ENCODE measurements at places on chromosomes 13 and 19.

DNA sequence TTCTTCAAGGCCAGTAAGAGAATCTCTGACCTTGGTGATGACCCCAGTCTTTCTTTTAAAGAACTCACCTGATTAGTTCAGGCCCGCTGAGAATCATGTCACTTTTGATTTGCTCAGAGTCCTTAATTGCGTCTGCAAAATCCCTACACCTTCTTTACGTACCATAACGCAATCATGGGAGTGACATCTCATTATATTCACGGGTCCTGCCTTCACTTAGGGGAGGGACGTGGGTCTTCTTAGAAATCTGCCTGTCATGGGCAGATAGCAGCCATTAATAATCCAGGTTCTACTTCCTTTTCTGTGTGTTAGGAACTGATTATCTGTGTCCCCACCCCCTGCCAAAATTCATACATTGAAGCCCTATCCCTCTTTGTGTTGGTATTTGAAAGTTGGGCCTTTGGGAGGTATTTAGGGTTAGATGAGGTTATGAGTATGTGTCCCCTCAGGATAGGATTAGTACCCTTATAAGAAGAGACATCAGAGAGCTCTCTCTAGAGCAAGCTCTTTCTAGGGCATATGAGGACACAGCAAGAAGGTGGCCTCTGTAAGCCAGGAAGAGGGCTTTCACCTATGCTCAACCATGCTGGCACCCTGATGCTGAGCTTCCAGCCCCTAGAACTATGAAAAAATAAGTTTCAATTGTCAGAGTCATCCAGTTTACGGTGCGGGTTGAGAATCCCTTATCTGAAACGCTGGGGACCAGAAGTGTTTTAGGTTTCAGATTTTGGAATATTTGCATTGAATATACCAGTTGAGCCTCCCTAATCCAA is 9.9 kb downstream of the TPP2 start:
- no peak for ATAC-seq

- no peak for ATAC-seq
These were observed 17.9 kb upstream of the ZNF175 start for GRCh38 chr19:51552996-51553725.

DNA sequence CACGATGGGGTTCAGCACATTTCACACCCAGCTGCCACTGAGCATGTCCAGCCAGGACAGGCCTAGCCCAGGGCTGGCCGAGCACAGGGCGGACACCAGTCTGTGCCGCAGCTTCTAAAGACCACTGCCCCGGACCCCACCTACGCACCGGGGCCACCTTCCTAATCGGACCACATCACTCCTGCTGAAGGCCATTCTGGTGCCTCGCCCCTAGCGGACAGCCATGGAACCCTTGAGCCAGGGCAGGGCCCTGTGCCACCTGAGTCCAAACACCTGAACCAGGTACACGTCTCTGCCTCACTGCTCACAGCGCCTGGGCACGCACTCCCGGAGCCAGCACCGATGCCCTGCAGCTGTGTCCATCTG is 8.4 kb upstream of the C13orf46 start:
- ATAC-seq, result no peak

- ATAC-seq, result no peak
These were observed 423.0 kb downstream of the DCT start for GRCh38 chr13:94056362-94056990.

DNA sequence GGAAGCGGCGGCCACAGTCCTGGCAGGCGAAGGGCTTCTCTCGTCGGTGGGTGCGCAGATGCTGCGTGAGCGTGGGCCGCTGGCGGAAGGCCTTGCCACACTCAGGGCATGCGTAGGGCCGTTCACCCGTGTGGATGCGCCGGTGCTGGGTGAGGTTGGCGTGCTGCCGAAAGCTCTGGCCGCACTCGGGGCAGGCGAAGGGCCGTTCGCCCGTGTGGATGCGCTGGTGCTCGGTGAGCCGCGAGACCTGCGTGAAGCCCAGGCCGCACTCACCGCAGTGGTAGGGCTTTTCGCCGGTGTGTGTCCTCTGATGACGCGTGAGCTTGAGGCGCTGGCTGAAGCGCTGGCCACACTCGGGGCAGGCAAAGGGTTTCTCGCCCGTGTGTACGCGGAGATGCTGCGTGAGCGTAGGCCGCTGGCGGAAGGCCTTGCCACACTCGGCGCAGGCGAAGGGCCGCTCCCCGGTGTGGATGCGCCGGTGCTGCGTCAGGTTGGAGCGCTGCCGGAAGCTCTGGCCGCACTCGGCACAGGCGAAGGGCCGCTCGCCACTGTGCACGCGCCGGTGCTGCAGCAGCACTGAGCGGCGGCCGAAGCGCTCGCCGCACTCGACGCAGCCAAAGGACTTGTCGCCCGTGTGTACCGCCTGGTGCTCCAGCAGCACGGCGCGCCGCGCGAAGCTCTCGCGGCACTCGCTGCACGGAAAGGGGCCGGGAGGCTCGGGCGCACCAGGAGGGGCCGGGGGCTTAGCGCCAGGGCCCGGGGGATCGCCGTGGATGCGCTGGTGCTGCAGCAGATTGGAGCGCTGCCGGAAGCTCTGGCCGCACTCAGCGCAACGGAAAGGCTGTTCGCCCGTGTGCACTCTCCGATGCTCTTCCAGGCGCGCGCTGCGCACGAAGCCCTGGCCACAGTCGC is 4.0 kb upstream of the UBE2M start:
- ATAC-seq, result no peak

DNA sequence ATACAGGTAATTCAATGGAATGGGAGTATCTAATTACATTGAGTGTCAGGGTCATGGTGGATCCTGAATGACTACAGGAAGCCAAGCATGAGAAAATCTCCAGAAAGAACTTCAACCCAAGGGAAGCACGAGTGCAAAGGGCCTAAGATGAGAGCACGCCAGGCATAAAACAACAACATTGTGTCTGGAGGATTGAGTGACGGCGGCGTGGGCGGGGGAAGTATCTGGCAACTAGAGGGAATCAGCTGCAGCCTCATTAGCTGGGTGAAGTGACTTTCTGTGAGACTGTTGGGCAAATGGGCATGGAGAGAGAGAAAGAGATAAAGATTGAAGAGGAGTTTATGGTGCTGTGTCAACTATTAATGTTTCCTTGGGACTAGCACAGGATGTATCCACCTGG is 194.3 kb downstream of the GPC6 start:
- no peak for ATAC-seq

DNA sequence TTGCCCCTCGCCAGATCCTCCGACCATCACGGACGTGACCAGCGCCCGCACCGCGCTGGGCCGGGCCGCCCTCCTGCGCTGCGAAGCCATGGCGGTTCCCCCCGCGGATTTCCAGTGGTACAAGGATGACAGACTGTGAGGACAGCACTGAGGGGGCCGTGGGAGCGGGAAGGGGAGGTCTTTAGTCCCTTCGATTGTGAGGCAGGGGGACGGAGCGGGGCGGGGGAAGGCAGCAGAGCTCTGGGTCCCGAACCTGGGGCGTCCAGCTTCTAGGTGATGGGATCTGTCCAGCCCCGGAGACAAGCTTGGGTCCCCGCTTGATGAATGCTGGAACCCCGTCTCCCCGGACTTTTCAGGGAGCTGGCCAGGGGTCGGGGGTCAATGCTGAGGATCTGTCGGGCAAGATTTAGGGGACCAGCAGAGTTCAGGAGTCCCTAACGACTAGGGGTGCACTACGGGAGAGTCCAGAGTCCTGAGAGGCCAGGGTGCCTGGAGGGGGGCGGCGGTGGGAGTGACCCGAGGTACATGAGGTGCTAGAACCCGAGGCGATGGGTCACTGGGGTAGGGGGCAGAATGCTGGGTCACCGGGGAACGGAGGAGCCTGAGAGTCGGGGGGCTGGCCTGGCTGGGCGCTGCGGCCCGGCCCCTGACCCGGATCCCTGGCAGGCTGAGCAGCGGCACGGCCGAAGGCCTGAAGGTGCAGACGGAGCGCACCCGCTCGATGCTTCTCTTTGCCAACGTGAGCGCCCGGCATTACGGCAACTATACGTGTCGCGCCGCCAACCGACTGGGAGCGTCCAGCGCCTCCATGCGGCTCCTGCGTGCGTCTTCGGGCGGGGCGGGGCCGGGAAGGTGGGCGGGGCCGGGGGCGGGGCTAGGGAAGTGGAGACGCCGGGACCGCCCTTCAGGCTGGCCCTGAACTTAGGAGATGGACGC is 14.6 kb downstream of the VSIG10L start:
- peak; percentile 67 for ATAC-seq
